ENCODE measurements at places on chromosomes 1 and 21. TPM values are rescaled to one million over a fixed set of nuclear protein-coding genes. Genes with fewer than 3 reads are reported as not detected.

Gene RGS8
- not detected for total RNA-seq

Gene MMP23B
- total RNA-seq: 2.4 TPM

Gene BATF3
- 0.91 TPM for total RNA-seq

DNA sequence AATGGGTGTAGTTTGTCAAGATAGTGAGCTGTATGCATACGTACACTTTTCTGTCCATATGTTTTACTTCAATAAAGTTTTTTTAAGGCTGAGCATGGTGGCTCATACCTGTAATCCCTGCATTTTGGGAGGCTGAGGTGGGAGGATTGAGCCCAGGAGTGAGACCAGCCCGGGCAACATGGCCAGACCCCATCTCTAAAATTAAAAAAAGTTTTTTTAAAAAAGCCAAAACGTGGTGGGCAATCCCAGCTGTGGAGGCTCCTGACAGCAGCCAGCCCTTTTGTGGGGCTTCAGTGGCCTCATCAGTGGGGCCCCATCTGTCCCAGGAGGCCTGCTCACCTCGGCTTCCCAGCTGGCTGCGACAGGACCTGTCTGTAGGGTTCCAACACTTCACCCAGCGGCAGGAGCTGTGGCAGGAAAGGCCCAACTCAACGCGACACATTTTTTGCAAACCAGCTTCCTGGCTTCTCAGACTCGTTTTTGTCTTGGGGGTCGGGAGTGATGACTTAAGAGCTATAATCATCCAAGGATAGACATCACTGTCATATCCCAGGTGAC, 56.9 kb upstream of the LBR start:
- no peaks in the 10 kb centered on the region for H3K4me1 ChIP-seq
- no peak overlapping the region for H3K4me3 ChIP-seq
- DNase-seq: no peak
- H3K27me3 ChIP-seq: no peaks in the 10 kb centered on the region

DNA sequence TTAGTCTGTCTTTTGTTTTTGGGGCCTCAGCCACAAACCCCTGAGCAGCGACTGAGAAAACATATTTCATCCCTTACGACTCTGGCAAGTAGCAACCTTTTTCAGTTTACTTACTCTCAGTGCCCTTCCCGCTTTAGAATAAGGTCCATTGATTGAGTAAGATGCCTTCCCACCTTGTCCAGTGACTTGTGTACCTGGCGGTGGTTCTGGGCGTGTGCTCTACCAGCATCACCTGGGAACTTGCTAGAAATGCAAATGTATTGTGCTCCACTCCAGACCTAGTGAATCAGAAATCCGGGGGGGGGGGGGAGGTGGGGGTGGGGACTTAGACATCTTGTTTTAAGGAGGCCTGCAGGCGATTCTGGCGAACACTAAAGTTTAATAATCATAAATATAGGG, 72.1 kb downstream of the S1PR1 start:
- no peaks in the 10 kb centered on the region for H3K27me3 ChIP-seq
- H3K4me3 ChIP-seq: peak overlapping the region; percentile 42
- H3K36me3 ChIP-seq: no peaks in the 10 kb centered on the region
- peaks cover 6% of the 10 kb centered on the region for H3K4me1 ChIP-seq

GRCh38 chr1:239353536-239353935, 32.8 kb upstream of the CHRM3 start:
- no peaks in the 10 kb centered on the region for H3K27me3 ChIP-seq
- H3K4me3 ChIP-seq: no peak overlapping the region
- no peak for DNase-seq
- no peaks in the 10 kb centered on the region for H3K36me3 ChIP-seq
- no peaks in the 10 kb centered on the region for H3K4me1 ChIP-seq

GRCh38 chr21:28712411-28712810, 280.3 kb downstream of the LTN1 start:
- H3K27me3 ChIP-seq: no peaks in the 10 kb centered on the region
- no peak overlapping the region for H3K27ac ChIP-seq
- H3K36me3 ChIP-seq: no peaks in the 10 kb centered on the region
- no peak overlapping the region for H3K4me3 ChIP-seq
- DNase-seq: no peak
- H3K4me1 ChIP-seq: peaks cover 8% of the 10 kb centered on the region

- no peak for DNase-seq
- no peak overlapping the region for H3K27ac ChIP-seq
- no peaks in the 10 kb centered on the region for H3K4me1 ChIP-seq
These were observed 155.0 kb upstream of the EDN2 start for GRCh38 chr1:41639332-41639936.

GRCh38 chr1:226274138-226274537, 34.8 kb downstream of the LIN9 start:
- H3K36me3 ChIP-seq: peaks cover 3% of the 10 kb centered on the region
- no peaks in the 10 kb centered on the region for H3K27me3 ChIP-seq
- no peak overlapping the region for H3K27ac ChIP-seq

- DNase-seq: no peak
- H3K27me3 ChIP-seq: peaks cover 16% of the 10 kb centered on the region
- no peak overlapping the region for H3K4me3 ChIP-seq
- no peaks in the 10 kb centered on the region for H3K36me3 ChIP-seq
- peaks cover 34% of the 10 kb centered on the region for H3K4me1 ChIP-seq
- H3K27ac ChIP-seq: no peak overlapping the region
These were observed 2.5 kb downstream of the MYBPH start for GRCh38 chr1:203173011-203173555.

- DNase-seq: no peak
- no peaks in the 10 kb centered on the region for H3K27me3 ChIP-seq
- H3K4me3 ChIP-seq: no peak overlapping the region
- no peaks in the 10 kb centered on the region for H3K4me1 ChIP-seq
- no peaks in the 10 kb centered on the region for H3K36me3 ChIP-seq
These were observed 129.2 kb downstream of the ADAMTS1 start for GRCh38 chr21:26715878-26716506.

- H3K36me3 ChIP-seq: no peaks in the 10 kb centered on the region
- no peaks in the 10 kb centered on the region for H3K27me3 ChIP-seq
- peaks cover 7% of the 10 kb centered on the region for H3K4me1 ChIP-seq
- H3K27ac ChIP-seq: no peak overlapping the region
These were observed 95.9 kb downstream of the EPHB2 start for GRCh38 chr1:22806584-22806983.

DNA sequence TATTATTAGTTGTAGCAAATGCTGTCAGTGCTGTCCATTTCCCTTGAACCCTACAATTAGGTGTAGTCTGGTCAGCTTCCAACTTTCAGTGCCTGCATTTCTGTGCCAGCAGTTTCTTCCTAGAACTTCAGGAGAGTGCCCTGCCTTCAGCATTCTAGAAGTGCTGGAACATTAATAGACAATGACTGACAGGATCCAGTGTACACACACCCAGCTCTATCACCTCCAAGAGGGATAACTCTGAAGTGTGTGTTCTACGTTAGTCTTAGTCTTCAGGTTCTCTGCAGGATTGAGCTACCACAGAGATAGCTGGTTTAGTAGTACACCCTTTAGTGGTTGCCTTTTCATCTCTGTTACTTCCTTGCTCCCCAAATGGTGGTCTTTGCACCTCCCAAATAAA, 61.4 kb downstream of the PRRX1 start:
- no peak for DNase-seq
- no peak overlapping the region for H3K27ac ChIP-seq
- H3K27me3 ChIP-seq: no peaks in the 10 kb centered on the region
- H3K4me3 ChIP-seq: no peak overlapping the region

GRCh38 chr1:168824418-168825065, 95.5 kb upstream of the DPT start:
- H3K27me3 ChIP-seq: no peaks in the 10 kb centered on the region
- no peak for DNase-seq
- H3K4me3 ChIP-seq: no peak overlapping the region
- no peak overlapping the region for H3K27ac ChIP-seq

DNA sequence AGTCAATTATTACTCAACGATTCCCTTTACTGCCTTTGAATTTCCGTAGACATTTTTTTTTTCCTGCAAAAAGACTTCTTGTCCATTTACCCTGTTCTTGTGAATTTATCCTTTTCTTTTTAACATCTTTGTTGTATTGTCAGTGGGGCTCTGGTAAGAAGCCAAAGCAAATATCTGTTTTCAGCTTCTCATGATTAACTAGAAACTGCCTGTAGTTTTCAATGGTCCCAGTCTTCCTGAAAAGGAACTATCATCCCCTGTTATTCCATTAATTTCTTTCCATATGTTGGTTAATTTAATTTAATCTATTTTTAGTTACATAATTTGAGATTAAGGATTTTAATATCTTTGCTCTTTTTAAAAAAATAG, 28.0 kb downstream of the SH3BGR start:
- H3K27ac ChIP-seq: no peak overlapping the region
- no peaks in the 10 kb centered on the region for H3K4me1 ChIP-seq
- H3K36me3 ChIP-seq: no peaks in the 10 kb centered on the region

- H3K4me3 ChIP-seq: no peak overlapping the region
- H3K36me3 ChIP-seq: no peaks in the 10 kb centered on the region
- DNase-seq: no peak
- no peak overlapping the region for H3K27ac ChIP-seq
These were observed 878.5 kb downstream of the USP25 start for GRCh38 chr21:16608209-16608830.

GRCh38 chr1:25740071-25740470, 59.9 kb upstream of the SELENON start:
- DNase-seq: no peak
- no peaks in the 10 kb centered on the region for H3K27me3 ChIP-seq
- H3K4me1 ChIP-seq: peaks cover 32% of the 10 kb centered on the region
- no peak overlapping the region for H3K4me3 ChIP-seq
- H3K36me3 ChIP-seq: no peaks in the 10 kb centered on the region

- no peaks in the 10 kb centered on the region for H3K36me3 ChIP-seq
- H3K4me3 ChIP-seq: no peak overlapping the region
- no peak for DNase-seq
- H3K27ac ChIP-seq: no peak overlapping the region
- no peaks in the 10 kb centered on the region for H3K27me3 ChIP-seq
These were observed 11.6 kb downstream of the PCBP3 start for GRCh38 chr21:45655124-45655523.

- no peak overlapping the region for H3K4me3 ChIP-seq
- H3K4me1 ChIP-seq: peaks cover 7% of the 10 kb centered on the region
- H3K27me3 ChIP-seq: peaks cover 70% of the 10 kb centered on the region
- no peaks in the 10 kb centered on the region for H3K36me3 ChIP-seq
- H3K27ac ChIP-seq: no peak overlapping the region
- no peak for DNase-seq
These were observed 16.2 kb downstream of the ACTRT2 start for GRCh38 chr1:3037281-3038040.

DNA sequence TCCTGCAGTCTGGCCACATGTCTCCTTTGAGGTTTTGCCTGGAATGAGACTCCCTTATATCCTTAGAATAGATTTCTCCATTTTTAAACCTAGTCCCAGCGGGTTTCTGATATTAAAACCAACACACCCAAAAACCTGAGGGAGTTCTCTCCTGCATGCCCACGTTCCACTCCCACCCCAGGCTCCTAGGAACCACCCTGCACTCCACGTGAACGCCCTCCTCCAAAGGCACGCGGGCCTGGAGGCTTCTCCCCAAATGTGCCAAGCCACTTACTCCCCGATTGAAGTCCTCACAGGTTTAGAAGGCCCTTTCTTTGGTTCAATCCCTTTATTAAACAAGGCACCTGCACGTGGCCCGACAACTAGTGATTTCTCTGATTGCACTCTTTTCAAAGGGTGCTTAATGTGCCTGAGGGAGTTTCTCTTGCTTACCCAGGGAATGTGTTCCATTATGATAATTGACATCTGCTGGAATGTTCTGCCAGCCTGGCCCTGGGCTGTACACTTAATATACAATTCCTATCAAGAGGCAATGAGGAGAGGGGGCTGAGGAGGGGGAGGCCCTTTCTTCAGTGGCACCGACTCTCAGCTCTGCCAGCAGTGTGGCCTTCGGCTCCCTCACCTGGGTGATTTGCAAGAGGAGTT, 104.3 kb upstream of the ADAR start:
- DNase-seq: no peak
- no peaks in the 10 kb centered on the region for H3K36me3 ChIP-seq
- H3K27me3 ChIP-seq: no peaks in the 10 kb centered on the region
- no peaks in the 10 kb centered on the region for H3K4me1 ChIP-seq
- H3K4me3 ChIP-seq: no peak overlapping the region

- DNase-seq: no peak
- no peaks in the 10 kb centered on the region for H3K36me3 ChIP-seq
- H3K27ac ChIP-seq: no peak overlapping the region
- no peaks in the 10 kb centered on the region for H3K4me1 ChIP-seq
These were observed 282.6 kb downstream of the DSCAM start for GRCh38 chr21:40564318-40564717.

GRCh38 chr1:54791880-54792522, 9.1 kb downstream of the TTC22 start:
- peaks cover 47% of the 10 kb centered on the region for H3K4me1 ChIP-seq
- H3K27ac ChIP-seq: peak overlapping the region; percentile 90
- no peak for DNase-seq
- no peaks in the 10 kb centered on the region for H3K27me3 ChIP-seq

DNA sequence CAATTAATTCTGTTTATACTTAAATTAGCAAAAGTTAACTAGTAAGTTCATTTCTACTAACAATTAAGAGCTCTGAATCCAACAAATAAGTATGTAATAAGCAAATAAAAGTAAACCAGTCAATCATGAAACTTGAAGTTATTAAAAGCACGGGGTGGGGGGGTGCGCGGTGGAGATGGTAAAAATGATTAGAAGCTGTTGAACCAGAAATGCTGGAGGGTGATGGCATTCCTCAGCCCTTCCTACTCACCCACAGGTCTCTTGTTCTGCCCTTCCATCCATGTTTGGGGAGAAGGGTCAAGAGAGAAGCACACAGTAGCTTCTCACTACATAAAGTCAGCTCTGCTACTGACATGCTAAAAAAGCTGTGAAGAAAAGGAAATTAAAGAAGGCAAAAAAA, 63.5 kb downstream of the AKT3 start:
- no peak for DNase-seq
- no peaks in the 10 kb centered on the region for H3K27me3 ChIP-seq
- H3K27ac ChIP-seq: no peak overlapping the region
- no peaks in the 10 kb centered on the region for H3K36me3 ChIP-seq
- H3K4me3 ChIP-seq: no peak overlapping the region

GRCh38 chr21:21383126-21383525, 384.9 kb downstream of the NCAM2 start:
- no peaks in the 10 kb centered on the region for H3K36me3 ChIP-seq
- no peaks in the 10 kb centered on the region for H3K27me3 ChIP-seq
- no peak overlapping the region for H3K4me3 ChIP-seq
- no peaks in the 10 kb centered on the region for H3K4me1 ChIP-seq
- no peak overlapping the region for H3K27ac ChIP-seq

GRCh38 chr1:24914226-24915069, 15.6 kb downstream of the RUNX3 start:
- H3K27ac ChIP-seq: no peak overlapping the region
- peaks cover 22% of the 10 kb centered on the region for H3K27me3 ChIP-seq
- H3K4me1 ChIP-seq: no peaks in the 10 kb centered on the region
- DNase-seq: no peak

GRCh38 chr1:184096005-184096404, 44.5 kb downstream of the TSEN15 start:
- no peak for DNase-seq
- no peaks in the 10 kb centered on the region for H3K4me1 ChIP-seq
- no peak overlapping the region for H3K4me3 ChIP-seq
- no peaks in the 10 kb centered on the region for H3K27me3 ChIP-seq

GRCh38 chr1:1550591-1551432, 10.4 kb upstream of the TMEM240 start:
- peaks cover 5% of the 10 kb centered on the region for H3K4me1 ChIP-seq
- H3K36me3 ChIP-seq: peaks cover 21% of the 10 kb centered on the region
- no peak for DNase-seq
- no peaks in the 10 kb centered on the region for H3K27me3 ChIP-seq
